ENCODE measurements at places on chromosomes 5 and 9.

DNA sequence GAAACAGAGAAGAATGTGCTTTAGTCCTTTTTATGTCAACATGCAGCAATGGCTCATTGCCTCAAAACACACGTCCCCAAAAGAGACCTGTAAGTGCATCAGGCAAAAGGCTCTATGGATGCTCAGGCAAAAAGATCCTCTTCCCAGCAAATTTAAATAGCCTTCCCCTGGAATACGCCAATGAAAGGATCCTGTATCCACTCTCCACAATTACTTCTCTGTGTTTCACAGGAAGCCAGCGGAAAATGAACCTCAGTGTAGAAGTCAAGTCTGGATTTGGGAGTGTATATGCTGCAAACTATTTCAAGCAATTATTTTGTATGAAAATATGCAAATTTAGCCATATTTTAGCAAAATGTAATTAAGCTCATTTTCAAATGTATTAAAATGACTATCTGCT is 217.9 kb downstream of the EPB41L4A start:
- no peak for DNase-seq

GRCh38 chr5:148989567-148989966 is 73.3 kb downstream of the SH3TC2 start:
- no peak for DNase-seq

- no peak for DNase-seq
Observed at GRCh38 chr5:82360022-82360421, 81.9 kb upstream of the RPS23 start.

DNA sequence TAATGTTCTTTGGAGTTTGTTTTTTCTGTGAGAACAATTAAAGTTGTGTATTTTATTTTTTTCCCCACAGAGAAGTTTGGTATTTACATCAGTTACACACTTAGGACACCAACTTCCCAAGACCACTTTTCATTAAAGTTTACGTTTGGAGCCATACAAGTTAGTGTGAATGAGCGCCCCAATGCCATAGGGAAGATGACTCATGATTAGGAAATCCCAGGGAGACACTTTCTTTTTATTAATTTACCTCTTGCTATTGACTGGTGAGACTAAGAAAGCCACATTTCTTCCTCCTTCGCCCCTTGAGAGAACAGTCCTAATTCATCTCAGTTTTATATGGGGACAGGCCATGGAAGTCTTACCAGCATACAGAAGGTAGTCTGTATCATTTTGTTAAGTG is 57.1 kb downstream of the EDIL3 start:
- no peak for DNase-seq

GRCh38 chr9:110006657-110007056 is 201.3 kb downstream of the C9orf152 start:
- DNase-seq = no peak

DNA sequence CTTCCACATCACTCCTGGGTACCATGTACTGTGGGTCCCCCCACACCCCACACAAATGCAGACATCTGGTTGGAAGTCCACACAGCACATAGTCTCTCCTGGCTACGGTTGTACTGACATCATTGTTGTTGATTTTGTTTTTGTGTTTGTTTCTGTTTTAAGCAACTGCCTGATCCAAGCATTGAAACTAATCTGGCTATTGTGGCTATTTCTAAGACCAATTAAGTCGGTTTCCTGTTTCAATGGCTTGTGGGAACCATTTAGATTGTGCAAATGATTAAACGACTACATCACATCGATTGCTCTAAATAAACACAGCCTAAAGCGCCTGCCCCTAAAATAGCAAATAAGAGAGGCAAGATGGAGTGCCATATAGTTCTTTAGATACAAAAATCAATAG is 226.8 kb upstream of the IRX4 start:
- no peak for DNase-seq
